ENCODE measurements at places on chromosomes 13 and 19. TPM values are rescaled to one million over a fixed set of nuclear protein-coding genes. Genes with fewer than 3 reads are reported as not detected.

KRTDAP gene
- not detected for total RNA-seq

CEACAM21 gene
- not detected for total RNA-seq

- DNase-seq, result no peak
These were observed 9.8 kb downstream of the ZNF317 start for GRCh38 chr19:9149997-9150396.

- DNase-seq, result peak; percentile 31
These were observed 8.9 kb downstream of the IGFL3 start for GRCh38 chr19:46115396-46116106.

- DNase-seq, result no peak
These were observed 8.5 kb downstream of the ZNF557 start for GRCh38 chr19:7078008-7078407.

- DNase-seq, result no peak
These were observed 26.9 kb downstream of the CYP4F22 start for GRCh38 chr19:15534957-15535864.

DNA sequence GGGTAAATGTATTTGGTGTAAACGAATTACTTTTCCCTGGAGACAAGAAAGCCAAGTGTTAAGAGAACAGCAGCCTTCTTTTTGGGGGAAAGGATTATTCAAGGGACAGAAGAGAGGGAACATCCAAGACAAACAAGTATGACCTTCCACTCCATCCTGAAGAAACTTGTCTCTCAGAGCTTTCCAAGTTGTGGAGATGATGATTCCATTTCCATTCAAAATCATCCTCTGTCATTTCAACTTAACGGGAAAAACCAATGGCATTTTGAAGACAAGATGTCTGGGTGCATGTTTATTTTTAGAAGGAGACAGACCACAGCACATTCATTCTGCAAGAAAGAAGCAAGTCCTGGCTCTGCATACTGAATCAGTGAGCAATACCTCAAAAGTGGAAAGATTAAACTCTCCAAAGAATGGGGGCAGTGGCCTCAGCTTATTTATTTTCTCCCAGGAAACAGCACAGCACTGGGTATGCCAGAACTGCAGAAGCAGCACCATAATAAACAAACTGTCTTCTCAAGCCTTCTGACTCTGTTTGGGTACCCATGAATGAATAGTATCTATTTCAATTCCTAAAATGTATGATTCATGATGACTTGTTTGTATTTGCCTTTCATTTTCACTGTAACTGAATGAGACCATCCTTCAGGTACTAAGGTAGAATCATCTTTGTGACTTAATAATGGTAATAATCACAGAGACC, 541.0 kb downstream of the RFC3 start:
- peak; percentile 10 for DNase-seq

GRCh38 chr13:113881614-113882266, 17.9 kb upstream of the GAS6 start:
- DNase-seq, result no peak

ZNF846 gene
- total RNA-seq, result 7.7 TPM

- no peak for DNase-seq
These were observed 121.2 kb upstream of the MLNR start for GRCh38 chr13:49098771-49099512.

DNA sequence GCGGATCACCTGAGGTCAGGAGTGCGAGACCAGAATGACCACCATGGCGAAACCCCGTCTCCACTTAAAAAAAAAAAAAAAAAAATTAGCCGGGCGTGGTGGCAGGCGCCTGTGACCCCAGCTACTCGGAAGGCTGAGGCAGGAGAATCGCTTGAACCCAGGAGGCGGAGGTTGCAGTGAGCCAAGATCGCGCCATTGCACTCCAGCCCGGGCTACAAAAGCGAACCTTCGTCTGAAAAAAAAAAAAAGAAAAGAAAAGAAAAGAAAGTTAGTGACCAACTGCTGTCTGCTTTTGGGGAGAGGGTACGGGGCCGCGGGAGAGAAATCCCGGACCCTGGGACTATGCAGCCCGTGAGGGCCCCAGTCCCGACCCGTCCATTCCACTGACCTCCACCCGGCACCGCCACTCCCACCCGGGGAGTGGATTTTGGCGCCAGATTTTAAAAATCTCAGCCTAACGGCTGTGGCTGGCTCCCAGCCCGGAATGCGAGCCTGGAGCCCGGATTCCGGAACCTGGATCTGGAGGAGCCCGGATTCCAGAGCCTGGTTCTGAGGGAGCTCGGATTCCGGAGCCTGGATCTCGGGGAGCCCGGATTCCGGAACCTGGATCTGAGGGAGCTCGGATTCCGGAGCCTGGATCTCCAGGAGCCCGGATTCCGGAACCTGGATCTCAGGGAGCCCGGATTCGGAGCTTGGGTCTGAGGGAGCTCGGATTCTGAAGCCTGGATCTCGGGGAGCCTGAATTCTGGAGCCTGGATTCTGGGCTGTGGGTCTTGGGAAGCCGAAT, 6.1 kb upstream of the LMNB2 start:
- no peak for DNase-seq

LILRA1 gene
- total RNA-seq, result not detected

- no peak for DNase-seq
These were observed 3.8 kb upstream of the ZNF681 start for GRCh38 chr19:23762548-23762883.

GRCh38 chr19:51256155-51256625, 5.3 kb downstream of the SIGLECL1 start:
- DNase-seq, result no peak

GRCh38 chr13:20980430-20980829, 77.9 kb upstream of the XPO4 start:
- no peak for DNase-seq

IGFL2 gene
- total RNA-seq, result not detected

DNA sequence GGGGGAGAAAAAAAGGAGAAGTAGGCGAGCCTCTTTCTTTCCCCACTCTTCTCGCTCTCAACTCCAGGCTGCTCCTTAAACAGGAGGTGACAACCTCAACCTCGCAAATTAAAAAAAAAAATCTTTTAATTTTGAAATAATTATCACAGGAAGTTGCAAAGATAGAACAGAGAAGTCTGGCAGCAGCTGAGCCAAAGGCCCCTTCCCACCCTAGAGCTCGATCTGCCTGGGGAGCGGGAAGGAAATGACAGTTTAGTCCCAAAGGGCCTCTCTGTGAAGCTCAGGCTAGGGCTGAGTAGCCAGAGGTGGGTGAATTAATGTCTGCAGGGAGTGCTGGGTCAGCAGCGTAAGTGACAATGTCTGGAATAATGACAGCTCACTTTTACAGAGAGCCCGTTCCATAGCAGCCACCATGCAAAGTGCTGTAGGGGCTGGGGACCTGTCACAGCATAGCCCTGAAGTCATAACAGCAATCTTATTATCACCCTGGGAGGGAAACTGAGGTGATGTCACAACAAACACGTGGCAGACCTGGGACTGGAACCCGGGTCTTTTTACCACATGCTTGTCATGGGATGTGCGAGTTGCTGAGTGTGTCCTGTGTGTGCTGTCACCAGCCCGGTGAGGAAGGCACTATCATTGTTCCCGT, 8.8 kb upstream of the CD22 start:
- no peak for DNase-seq

DNA sequence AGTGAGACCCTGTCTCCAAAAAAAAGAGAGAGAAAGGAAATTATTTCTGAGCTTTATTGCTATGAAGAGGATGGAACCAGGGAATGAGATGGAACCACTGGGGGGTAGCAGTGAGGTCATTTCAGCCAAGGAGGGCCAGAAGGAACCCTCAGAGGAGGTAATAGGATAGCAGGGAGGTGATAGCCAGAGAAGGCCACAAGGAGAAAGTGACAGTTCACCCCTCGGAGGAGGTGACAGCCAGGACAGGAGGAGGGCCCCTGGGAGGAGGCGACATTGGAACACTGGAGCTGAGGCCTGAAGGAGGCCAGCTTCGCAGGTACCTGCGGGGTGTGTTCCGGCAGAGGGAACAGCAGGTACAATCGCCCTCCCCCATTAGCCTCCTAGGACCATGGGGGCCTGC, 675 bp upstream of the PGPEP1 start:
- DNase-seq, result no peak

DIRAS1 gene
- not detected for total RNA-seq

ACP7 gene
- total RNA-seq, result 0.22 TPM

- no peak for DNase-seq
These were observed 4.9 kb downstream of the CCDC122 start for GRCh38 chr13:43874504-43875092.

DNA sequence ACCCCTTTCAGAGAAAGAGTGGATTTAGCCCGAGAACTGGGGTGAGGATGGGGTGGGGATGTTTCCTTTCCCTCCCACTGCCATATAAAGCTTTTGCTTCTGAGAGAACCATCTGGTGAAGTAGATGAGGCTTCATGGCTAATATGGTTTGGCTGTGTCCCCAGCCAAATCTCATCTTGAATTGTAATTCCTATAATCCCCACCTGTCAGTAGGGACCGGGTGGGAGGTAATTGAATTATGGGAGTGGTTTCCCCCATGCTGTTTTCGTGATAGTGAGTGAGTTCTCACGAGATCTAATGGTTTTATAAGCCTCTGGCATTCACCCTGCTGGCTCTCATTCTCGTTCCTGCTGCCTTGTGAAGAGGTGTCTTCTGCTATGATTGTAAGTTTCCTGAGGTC, 270.9 kb downstream of the LMO7 start:
- DNase-seq, result no peak

DNA sequence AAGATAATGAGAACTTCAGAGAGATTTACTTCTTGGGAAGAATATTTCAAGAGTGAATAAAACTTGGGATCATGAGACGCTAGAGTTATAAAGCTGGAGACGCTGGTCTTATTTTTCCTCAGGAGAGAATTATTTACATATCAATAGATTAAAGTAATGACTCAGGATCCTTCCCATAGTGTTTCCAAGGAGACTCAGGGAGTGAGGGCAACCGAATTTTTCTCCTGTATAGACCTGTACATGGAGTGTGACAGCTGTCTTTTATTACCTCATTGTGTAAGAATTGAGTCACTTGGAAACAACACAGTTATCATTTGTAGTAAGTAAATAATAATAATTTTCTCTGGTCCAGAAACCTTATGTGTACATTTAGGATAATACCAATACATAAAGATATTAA, 1905.5 kb downstream of the OLFM4 start:
- no peak for DNase-seq

DNA sequence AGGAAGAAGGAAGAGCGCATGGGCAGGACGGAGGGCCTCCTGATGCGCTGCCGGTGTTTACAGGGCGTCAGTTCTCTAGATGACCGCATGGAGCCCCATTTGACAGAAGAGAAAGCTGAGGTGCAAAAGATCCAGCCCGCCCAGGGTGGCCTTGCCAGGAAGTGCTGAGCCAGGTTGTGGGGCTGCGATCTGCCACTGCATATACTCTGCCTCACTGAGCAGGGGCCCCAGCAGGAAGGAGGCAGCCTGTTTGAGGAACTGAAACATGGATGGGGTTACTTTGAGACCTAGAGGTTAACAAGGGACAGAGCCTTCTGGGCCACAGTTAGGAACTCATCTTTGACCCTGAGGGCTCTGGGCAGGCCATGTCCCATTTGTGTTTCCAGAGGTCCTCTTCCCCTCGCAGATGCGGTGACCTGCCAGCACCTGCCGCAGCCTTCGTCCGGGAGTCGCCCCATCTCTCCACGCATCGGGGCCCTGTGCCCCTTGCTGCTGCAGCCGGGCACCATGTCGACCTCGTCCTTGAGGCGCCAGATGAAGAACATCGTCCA, 3.2 kb downstream of the EPN1 start:
- DNase-seq, result no peak

FCER2 gene
- total RNA-seq, result not detected

CD177 gene
- total RNA-seq, result 0.52 TPM

DNA sequence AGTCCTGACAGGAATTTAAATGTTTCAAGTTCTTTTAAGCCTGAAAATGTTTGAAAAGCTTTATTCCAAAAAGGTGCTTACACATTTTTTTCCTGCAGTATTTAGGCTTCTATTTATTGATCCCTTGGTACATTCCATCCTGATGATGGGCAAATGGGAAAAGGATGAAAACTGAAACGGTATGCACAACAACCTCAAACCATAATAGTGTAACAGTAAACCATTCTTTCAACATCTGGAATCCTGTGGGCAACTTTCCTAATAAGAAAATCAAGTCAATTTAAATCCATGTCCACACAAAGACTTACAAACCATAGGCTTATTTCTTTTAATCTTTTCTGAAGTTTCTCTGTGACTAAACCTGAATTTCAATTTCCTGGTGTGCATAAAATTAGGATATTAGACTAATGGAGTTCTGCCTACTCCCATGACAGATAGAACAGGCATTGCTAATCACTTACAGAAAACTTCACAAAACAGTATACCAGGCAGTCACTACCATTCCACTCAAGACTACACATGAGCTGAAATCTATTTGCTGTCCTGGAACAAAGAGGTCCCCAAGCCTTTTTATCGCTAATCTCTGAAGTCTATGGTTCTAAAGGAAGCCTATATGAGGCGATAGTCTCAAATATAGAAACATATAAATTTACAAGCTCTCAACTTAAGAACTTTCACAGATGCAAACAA, 103.3 kb downstream of the DLEU7 start:
- no peak for DNase-seq

GRCh38 chr13:110448677-110449076, 112.8 kb downstream of the RAB20 start:
- DNase-seq, result no peak

DNA sequence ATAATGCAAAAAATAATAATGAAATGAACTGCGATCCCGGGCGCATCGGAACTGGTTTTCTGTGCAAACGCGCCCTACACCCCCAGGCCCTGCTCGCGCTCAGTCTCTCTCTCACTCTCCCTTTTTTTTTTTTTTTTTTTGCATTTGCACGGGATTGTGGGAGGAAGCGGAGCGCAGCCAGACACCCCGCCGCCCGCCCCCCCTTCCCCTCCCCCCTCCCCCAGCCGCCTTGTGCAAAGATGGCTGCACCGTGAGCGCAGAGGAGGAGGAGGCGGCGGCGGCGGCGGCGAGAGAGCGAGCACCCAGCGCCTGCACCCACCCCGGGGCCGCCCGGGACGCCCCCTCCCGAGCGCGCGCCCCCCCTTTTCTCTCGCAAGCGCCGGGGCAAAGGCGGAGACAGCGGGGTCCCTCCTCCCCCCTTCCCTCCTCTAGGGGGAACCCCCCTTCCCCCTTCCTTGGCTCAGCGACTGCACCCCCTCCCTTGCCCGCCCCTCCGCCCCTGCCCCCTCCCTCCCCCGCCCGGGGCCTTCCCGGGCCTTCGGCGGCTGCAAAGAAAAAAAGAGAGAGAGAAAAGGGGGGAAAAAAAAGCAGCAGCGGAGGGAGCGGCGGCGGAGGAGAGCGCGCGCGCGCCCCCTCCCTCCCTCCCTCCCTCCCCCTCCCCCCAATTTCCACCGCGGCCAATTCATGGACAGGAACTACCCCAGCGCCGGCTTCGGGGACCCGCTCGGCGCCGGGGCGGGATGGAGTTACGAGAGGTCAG, at the start of gene PRR12:
TSS of gene PRR12 (plus strand) at position 212 of the 760 bp plus-strand sequence. CDS start at position 685, 473 bp downstream.
- no peak for DNase-seq

TEX101 gene
- total RNA-seq, result not detected

- no peak for DNase-seq
These were observed 102.6 kb upstream of the SERP2 start for GRCh38 chr13:44271031-44271455.

PSG1 gene
- total RNA-seq, result 0.06 TPM

SCN1B gene
- total RNA-seq, result 1.5 TPM

GRCh38 chr13:49124693-49125304, 95.3 kb upstream of the MLNR start:
- DNase-seq, result no peak

GRCh38 chr13:75325711-75326110, 156.3 kb downstream of the TBC1D4 start:
- DNase-seq, result no peak
